ENCODE measurements at places on chromosomes 11 and 22. TPM values are rescaled to one million over a fixed set of nuclear protein-coding genes. Genes with fewer than 3 reads are reported as not detected.

- peak overlapping the region; percentile 66 for H3K27ac ChIP-seq
- H3K4me3 ChIP-seq = peak overlapping the region; percentile 63
- H3K27me3 ChIP-seq = no peaks in the 10 kb centered on the region
Measured at GRCh38 chr11:119315131-119316015, 1.6 kb downstream of the MCAM start.

- H3K4me1 ChIP-seq = no peaks in the 10 kb centered on the region
- H3K4me3 ChIP-seq = no peak overlapping the region
- no peaks in the 10 kb centered on the region for H3K27me3 ChIP-seq
- H3K36me3 ChIP-seq = no peaks in the 10 kb centered on the region
Measured at GRCh38 chr11:132357811-132358572, 987.6 kb downstream of the NTM start.

GRCh38 chr11:11251394-11251970 is 101.6 kb downstream of the CSNK2A3 start:
- peaks cover 13% of the 10 kb centered on the region for H3K27me3 ChIP-seq
- H3K4me3 ChIP-seq = no peak overlapping the region
- DNase-seq = no peak
- no peak overlapping the region for H3K27ac ChIP-seq
- no peaks in the 10 kb centered on the region for H3K36me3 ChIP-seq
- H3K4me1 ChIP-seq = no peaks in the 10 kb centered on the region

- no peak overlapping the region for H3K4me3 ChIP-seq
- DNase-seq = no peak
- no peak overlapping the region for H3K27ac ChIP-seq
Measured at GRCh38 chr11:116144387-116144958, 628.3 kb downstream of the BUD13 start.

GRCh38 chr11:43852057-43852636 is 28.5 kb upstream of the ALKBH3 start:
- no peaks in the 10 kb centered on the region for H3K27me3 ChIP-seq
- peaks cover 3% of the 10 kb centered on the region for H3K36me3 ChIP-seq
- peak; percentile 67 for DNase-seq
- H3K4me3 ChIP-seq = no peak overlapping the region
- H3K4me1 ChIP-seq = no peaks in the 10 kb centered on the region

DNA sequence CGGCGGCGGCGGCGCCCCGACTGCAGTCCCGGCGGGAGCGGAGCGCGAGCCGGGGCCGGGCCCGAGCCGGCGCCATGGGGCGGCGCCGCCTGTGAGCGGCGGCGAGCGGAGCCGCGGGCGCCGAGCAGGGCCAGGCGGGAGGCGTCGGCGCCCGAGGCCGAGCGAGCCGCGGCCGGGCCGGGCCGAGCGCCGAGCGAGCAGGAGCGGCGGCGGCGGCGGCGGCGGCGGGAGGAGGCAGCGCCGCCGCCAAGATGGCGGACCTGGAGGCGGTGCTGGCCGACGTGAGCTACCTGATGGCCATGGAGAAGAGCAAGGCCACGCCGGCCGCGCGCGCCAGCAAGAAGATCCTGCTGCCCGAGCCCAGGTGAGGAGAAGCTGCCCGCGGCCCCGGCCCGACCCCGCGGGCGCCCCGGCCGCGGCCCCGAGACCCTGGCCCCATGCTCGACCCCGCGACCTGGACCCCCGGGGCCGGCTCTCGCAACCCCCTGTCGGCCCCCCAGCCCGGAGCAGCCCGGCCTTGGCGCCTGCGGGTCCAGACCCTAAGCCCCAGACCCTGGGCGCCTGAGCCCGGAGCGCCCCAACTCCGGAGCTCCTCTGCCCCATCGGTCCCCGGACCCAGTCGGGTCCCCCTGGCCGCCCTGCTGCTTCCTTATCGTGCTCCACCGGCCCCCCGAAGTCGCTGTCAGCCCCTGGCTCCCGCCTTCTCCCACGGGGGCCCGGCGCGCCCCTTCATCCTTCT is at the start of gene GRK2:
Gene GRK2, plus strand, starts transcription at position 25 of the 739 bp plus-strand sequence. Its CDS starts 227 bp downstream, at position 252.
- H3K27me3 ChIP-seq = no peaks in the 10 kb centered on the region
- peaks cover 36% of the 10 kb centered on the region for H3K4me1 ChIP-seq
- peak within 1 kb of the TSS; percentile 84 for H3K27ac ChIP-seq
- DNase-seq = no peak

SSTR3 gene
- total RNA-seq = not detected

UBQLN3 gene
- not detected for total RNA-seq

ANGPTL5 gene
- total RNA-seq = not detected

SERPING1 gene
- total RNA-seq = 3.4 TPM

CELSR1 gene
- total RNA-seq = 19.6 TPM

PPP2R5B gene
- 10.9 TPM for total RNA-seq

Measured in HCT116 (cell line).